ENCODE measurements at places on chromosomes 13 and 19.

GRCh38 chr13:79870123-79870522 lies 389.2 kb downstream of the NDFIP2 start:
- DNase-seq: peak; percentile 36

- DNase-seq: no peak
Observed at GRCh38 chr13:61779456-61779855, 363.8 kb upstream of the PCDH20 start.

GRCh38 chr13:79385694-79386093 lies 20.4 kb downstream of the RBM26 start:
- no peak for DNase-seq

DNA sequence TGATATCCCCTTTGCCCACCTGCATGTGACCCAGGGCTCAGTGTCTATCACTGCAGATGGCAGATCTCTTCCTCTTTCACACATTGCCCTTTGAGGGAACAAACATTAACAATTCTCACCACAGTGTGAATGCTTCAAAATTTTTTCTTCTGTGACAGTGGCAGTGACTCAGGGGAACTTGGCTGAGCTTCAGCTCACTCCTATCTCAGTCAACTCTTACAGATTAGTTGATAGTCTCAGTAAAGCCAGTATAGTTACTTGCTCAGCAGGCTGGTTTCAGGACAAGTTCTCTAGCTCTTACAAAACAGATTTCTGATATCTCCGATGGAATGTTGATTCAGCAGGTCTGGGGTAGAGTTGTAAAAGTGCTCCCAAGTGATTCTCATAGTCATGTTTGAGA lies 166.9 kb downstream of the DLEU7 start:
- DNase-seq: peak; percentile 68

- no peak for DNase-seq
Observed at GRCh38 chr13:49579501-49579900, 5.9 kb downstream of the RCBTB1 start.

DNA sequence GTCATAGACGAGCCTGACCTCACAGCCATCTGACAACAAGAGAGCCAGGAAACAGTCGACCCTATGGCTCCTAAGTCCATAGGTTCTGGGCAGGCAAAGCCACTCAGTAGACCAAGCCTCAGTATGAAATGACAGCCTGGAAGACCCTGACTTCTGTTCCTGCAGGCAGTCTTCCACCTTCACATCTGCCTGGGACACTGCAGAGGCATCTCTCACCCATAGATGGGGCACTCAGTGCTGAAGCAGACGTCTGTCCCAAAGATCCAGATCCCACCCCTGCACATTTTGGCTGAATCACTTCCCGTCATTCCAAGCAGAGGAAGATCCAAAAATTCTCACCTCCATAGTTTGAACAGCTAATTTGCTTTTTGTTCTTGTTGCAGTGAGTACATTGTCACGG lies 139.3 kb upstream of the ZNF507 start:
- no peak for DNase-seq

GRCh38 chr13:85853901-85854663 lies 54.9 kb upstream of the SLITRK6 start:
- DNase-seq: no peak

DNA sequence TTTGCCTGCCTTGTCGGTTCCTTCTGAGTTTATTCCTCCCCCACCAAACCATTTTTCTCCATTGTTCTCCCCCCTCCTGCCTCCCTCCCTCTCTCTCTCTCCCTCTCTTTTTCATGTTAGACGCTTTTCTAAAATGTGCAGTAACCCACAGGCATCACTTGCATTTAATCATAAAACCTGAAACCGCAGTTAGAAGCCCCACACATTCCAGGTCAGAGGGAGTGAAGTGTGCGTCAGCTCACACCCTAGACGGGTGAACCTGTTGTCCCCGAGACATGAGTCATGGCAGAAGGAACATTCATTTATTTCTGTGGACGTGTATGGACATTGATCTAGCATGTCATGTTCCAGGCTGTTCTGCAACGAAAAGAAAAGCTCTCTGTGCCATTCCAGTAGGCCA lies 19.9 kb downstream of the ONECUT3 start:
- DNase-seq: no peak

DNA sequence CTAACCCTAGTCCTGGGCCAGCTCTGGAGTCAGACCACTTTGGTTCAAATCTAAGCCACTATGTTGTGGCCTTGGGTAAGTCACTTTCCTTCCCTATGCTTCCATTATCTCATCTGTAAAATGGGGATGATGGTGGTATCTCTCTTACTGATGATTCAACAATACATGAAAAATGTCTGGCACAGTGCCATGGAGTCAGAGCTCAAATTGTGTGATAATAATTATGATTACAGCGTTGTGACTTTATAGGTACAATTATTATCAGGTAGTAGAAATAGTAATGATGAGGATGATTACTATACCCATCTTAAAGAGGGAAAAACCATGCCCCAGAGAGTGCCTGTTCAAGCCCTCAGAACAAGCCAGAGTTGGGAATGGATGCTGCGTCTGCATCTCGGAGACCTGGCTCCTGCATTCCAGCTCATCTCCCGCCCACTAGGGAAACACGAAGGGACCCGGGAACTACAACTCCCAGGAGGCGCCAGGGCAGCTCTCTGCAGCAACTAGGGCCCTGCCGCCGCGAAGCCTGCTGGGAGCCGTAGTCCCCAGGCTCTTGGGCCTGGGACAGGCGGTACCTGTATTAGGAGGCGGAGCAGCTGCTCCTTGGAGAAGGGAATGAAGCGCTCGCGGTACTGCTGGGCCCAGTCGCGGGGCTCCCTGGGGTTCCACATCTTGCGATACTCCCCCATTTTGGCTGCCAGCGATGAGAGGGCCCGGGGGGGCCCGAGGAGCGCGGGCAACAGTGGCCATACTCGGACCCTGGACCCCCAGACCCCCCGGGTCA lies 832 bp downstream of the TMEM143 start:
- peak; percentile 96 for DNase-seq

DNA sequence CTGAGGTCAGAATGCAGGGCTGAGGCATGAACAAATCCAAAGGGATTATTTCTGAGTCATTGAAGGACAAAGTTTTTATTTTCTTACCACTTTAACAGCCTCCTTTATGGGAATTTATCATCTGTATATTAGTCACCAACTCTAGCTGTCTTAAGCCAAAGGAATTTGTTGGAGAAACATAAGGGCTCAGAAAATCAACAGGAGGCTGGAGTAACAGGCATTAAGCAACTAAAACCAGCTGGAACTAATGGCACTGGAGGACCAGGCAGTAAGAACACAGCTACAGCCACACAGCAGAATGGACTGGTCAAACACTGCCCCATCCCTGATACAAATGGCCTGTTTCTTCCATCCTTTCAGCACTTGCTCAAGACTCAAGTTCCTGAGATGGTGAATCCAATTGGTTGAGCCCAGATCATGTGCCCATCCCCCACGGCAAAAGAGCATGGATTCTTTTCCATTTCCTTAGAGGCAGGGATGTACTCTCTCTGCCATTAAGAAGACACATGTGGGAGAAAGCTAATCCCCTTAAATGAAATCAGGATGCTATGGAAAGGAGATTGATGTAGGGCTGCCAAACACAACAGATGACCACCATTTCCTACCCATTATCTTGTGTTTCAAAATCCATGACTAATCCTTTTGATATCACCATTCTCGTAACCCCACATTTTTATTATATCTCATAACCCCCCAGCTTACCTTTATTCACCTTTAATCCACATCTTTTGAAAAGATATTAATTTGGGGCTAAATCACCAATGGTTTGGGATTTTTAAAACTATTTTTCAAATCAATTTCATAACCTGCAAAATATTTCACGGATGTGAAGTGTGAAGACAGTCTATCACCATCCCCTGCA lies 157.0 kb upstream of the FNDC3A start:
- DNase-seq: peak; percentile 96

DNA sequence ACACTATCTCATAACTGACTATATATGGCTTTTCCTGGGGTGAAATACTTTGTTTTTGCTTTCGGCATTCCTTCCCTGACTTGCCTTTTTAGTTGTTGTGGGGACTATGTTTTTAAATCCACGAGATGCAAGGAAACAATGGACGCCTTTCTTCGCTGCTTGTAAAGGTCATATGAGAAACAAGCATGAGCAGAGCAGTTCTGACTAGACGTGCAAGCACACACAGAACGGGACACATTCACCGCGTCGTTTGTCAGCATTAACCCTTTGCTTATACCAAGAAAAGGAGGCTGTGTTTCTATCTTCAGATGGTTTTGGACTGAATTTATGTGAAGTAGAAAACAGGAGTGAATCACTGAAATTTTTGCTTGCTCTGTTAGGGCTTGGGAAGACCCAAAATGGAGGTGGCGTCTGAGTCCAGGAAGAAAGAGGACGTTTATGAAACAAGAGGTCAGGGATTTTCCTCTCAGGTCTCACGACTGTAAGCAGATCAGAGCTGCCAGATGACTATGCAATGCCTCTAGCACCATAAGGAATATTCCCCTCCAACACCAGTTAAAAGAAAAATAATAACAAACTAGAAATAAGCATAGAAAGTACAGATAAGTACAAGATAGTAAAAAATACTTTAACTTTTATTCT lies 358.9 kb downstream of the DLEU7 start:
- DNase-seq: no peak

GRCh38 chr19:39752390-39752789 lies 14.6 kb upstream of the CLC start:
- no peak for DNase-seq

DNA sequence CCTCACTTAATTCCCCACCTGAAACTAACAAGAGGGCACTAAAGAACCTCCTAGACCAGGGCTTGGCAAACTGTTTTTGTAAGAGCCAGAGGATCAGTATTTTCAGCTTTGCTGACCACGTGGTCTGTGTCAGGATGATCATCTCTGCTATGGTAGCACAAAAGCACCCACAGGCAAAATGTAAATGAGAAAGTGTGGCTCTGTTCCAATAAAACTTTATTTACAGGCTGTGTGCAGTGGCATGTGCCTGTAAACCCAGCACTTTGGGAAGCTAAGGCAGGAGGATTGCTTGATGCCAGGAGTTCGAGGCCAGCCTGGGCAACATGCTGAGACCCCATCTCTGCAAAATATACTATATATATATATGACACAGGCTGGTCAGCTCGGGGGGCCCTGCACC lies 31.2 kb downstream of the DNMT1 start:
- no peak for DNase-seq

DNA sequence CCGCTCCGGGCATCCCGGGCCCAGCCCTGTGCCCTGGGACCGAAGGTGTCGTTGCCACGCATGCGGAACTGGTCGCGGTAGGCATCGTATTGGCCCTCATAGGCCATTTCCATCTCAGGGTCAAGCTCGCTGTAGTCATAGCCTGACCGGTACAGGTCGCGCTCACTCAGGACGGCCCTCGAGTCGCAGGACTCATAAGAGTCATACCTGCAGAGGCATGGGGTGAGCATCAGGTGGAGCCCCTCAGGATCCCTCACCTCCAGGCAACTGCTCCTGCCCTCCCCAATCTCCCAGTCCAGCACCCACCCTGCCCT lies 17.4 kb downstream of the AKAP8L start:
- DNase-seq: no peak

DNA sequence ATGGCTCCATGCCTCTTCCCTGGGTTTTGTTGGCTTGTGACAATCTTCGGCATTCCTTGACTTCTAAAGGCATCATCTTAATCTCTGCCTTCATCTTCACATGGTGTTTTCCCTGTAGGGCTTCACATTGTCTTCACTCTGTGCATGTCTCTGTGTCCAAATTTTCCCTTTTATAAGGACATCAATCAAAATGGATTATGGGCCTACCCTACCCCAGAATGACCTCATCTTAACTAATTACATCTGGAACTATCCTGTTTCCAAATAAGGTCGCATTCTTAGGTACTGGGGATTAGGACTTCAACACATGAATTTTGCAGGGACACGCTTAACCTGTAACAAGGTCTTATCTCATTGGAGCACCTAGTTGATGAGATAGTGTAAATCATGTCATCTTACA lies 290.3 kb upstream of the KLF12 start:
- no peak for DNase-seq

DNA sequence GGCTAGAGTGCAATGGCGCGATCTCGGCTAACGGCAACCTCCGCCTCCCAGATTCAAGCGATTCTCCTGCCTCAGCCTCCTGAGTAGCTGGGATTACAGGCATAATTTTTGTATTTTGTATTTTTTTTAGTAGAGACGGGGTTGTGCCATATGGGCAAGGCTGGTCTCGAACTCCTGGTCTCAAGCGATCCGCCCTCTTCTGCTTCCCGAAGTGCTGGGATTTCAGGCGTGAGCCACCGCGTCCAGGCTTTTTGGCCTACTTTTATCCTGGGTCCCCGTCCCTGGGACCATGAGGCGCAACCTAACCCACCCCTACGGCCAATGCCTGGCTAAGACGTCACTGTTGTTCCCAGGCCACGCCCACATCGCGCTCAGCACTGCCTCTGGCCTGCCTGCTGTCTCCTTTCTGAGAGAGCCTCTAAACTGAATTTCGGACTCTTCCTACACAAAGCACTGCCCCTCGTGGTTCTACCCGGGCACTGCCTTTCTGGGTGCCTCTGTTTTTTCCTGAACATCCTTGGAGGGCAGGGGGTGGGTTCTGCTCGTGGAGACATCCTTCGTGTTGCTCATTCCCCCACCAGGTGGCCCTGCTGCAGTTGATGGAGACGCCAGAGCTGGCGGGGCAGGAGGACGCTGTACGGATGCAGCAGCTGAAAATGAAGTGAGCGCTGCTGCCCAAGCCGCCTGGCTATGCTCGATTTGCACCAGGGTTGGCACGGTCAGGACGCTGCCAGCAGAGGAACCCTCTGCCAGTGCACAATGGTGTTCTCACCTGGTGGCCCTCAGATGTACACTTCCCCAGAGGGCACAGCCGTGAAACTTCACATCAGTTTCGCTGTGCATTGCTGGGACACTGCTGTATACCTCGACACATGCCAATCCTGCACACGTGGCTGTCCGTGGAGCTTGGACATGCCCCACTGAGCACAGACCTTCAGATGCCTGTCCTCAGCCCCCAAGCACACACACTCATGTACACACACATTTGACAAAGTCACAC lies 2.0 kb downstream of the REX1BD start:
- DNase-seq: peak; percentile 69

DNA sequence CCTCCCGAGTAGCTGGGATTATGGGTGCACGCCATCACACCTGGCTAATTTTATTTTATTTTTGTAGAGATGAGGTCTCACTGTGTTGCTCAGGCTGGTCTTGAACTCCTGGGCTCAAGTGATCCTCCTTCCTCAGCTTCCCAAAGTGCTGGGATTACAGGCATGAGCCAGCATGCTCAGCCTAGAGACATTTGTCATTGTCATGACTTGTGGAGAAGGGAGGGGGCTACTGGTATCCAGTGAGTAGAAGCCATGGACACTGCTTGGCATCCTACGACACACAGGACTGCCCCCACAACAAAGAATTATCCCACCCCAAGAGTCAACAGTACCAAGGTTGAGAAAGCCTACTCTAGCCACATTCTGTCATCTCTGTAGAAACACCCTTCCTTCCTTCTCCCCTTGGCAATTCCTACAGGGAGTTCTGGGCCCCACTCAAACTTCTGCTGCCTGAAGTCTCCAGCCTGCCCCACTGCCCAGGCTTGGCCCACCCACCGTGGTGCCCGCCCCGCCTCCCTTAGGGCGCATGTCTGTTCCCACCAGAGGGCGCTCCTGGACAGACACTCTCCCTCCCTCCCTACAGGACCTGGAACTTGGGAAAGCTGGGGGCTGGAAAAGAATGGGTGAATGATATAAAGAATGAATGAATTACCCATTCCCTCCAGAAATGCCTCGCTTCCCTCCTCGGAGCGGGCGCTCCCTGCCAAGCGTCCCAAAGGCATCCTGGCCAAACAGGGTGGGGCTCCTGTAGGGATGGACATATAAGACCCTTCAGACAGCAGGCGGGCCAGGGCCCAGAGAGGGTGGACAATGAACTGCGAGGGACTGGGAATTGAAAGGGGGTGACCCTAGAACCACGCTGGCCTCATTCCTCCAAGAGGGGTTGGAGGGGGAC lies 5.5 kb upstream of the EMP3 start:
- peak; percentile 79 for DNase-seq
